ENCODE measurements at places on chromosomes 11 and 22.

GRCh38 chr22:39110631-39111561 lies 13.9 kb downstream of the APOBEC3H start:
- no peak for DNase-seq

GRCh38 chr22:27295040-27295439 lies 506.5 kb downstream of the MN1 start:
- no peak for DNase-seq

DNA sequence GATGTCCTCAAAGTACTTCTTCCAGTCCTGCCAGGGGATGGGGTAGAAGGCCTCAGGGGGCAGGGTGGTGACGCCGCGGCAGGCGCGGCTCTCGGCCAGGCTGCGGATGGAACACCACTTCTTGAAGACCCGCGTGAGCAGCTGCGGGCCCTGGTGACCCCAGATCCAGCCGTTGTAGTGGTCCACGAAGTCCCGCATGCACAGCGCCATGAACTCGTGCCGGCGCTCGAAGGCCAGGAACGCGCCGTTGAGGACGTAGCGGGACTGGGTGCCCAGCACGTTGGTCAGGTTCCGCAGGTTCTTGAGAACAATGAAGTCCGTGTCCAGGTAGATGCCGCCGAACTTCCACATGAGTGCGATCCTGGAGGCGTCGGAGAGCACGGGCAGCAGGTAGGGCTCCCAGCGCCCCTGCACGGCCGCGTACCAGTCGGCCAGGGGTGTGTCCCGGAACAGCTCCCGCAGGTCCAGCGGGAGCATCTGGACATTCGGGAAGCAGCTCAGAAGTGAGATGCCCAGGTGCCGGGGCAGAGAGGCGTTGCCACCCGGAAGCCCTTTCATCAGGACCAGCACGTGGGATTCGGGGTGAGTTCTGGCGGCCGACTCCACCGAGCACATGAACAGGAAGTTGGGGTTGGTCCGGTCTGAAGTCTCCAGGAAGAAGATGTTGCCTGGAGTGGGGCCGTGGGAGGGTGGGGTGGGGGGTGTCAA lies 27.5 kb downstream of the A4GALT start:
- DNase-seq: no peak

GRCh38 chr11:80970037-80970436 lies 1529.2 kb upstream of the TENM4 start:
- DNase-seq: no peak

- no peak for DNase-seq
These were observed at the start of gene NAALADL1 for GRCh38 chr11:65058419-65059054. TSS of gene NAALADL1 (minus strand) at chr11:65058553. CDS start at chr11:65058521, 32 bp downstream.

- DNase-seq: no peak
These were observed 72.4 kb upstream of the VSTM5 start for GRCh38 chr11:93922830-93923229.

DNA sequence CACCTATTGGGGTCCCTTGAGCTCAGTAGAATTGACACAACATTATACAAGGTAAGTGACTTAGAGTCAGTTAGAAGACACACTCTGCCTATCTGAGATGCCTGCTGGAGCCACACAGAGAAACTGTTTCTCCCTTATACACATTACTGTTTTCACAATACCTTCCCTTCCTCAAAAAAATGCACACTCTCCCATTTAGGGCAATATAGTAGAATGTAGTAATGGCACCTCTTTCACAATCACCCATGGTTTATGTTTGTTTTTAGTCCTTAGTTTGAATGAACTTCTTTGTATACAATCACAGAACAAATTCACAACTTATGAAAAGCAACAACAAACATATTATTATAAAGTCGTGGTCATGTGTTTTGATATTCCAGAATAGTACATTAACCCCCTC lies 14.3 kb downstream of the OR52H1 start:
- DNase-seq: no peak

DNA sequence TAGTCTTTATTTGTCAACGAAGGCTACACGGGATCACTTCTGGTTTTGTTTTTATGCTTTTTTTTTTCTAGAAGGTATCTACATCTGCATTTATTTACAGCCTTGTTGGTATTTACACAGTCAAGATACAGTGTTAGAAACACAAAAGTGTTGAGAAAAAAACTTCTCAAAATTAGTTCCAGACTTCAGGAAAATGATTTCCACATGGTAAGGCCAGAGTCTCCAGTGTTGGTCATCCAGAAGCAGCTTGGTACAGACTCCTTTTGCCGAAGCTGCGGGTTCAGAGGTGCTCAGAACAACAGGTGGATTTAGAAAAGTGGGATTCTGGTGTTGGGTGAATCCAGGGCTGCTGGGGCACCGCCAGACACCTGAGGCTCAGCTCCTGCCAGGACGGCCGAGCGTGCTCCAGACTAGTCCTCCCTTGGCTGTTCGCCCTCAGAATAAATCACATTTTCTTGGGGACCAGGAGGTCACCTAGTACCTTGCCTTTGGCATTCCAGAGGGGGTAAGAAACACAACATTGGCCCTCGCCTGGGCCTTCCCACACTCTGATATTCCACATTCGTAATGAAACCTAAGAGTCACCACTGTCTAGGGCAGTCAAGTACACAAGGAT lies 78.7 kb upstream of the NARS2 start:
- no peak for DNase-seq

DNA sequence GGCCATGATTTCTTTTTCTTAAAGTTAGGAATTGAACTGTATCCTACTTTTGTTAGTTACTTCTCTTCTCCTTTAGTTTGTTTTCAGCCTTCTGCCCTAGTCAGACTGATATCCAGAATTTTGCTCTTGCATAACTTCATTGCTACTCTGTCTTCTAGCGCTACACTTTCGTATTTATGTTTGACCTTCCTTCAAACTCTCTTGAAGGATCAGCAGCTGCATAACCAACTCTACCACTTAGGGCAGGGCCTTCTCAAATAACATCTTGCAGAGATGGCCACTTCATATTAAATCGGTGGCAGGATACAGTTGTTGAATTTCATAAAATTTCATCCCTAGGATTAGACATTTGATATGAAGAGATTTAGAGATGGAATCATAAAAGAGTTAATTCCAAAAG lies 43.9 kb downstream of the KDM2A start:
- no peak for DNase-seq

DNA sequence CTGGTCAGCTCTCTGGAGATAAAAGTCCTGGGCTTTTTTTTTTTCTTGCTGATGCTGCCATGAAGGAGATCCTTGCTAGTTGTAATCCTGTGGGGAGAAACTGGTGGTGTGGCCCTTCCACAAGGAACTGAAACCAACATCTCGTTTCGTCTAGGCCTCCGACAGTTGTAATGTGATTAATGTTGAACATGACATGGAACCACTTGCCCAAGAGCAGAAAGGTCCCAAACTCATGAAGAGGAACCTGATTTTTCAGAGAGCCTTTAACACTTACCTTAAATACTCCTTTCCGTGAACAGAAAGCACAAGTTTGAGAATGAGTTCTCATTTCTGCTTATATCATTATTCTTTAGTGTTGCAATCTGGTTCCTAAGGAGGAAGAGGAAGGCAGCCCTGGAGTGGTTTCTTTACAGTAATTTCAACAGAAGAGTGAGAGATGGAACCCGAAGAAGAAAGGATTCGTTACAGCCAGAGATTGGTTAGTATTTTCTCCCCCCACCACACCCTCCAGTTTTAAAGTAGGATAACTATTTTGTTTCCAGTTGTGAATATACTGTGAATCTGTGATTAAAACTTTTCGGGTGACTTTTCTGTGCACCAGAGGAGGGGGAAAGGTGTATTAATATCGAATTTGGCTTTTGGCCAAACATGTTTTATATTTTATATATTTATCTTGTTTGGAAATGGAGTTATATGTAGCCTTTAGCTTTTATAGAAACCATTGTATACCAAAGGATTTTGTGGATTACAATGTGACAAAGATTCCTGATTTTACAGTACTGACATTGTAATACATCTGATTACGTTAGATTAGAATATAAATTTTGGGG lies 2.0 kb downstream of the KDM2A start:
- DNase-seq: no peak

DNA sequence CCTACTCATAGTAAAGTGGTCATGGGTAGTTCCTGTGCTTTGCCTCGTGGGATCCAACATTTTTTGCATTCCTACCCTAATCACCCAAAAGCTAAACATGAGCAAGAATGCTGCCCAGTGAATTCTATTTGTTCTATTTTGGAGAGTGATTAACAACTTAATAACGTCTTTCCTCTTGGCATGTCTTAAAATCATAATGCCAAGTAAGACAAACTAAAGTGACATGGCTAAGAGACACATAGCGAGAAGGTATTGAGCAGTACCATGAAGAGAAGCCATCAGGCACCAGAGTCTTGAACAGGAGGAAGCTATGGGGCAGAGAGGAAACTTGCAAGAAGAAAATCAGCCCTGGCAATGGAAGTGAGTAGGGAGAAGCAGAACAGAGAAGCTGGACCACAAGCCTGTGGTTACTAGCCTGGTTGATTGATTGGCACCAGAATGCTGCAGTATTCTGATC lies 32.0 kb downstream of the EXPH5 start:
- DNase-seq: no peak

DNA sequence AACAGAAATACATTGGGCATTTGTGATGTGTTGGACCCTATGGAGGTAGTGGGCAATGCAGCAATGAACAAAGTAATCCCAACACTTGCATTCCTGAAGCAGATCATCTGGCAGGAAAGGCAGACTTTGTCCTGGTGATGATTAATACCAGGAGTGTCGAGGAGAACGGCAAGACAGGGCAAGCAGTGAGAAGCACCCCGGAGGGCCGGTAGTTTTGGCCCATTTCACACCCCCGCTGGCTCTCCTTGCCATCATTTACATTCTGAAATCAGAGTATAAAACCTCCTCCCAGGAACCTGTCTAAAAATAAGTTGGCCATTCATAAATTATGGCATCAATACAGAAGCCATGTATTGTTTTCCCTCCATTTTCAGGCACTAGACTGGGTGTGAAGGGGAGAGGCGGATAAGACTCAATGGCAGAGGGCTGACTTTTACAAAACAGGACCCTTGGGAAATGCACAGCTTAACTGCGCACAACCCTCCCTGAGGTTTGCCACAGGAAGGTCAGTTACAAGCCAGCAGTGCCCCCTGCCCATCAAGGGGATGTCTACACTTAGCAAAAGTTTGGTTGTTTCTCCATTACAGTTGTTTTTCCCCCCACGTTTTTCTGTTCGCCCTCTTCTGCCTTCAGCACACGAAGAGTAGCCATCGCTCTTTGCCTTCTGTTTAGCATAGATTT lies 55.6 kb downstream of the OPCML start:
- DNase-seq: peak; percentile 24

- DNase-seq: no peak
These were observed 34.0 kb downstream of the KCNQ1OT1 start for GRCh38 chr11:2665526-2666400.

DNA sequence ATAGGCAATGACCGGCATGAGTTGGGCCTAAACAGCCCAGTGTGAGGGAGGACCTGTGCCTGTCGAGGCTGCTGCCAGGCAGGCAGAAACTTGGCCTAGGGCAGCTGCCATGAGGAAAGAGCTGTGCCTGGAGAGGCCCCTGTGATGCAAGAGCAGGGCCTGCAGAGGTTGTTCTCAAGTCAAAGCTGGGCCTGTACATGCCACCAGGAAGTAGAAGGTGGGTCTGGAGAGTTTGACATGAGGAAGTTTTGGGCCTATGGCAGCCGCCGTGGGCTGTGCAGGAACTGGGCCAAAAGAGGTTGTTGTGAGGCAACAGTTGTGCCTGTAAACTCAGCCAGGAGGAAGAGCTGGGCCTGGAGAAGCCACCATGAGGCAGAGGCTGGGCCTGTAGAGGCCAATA lies 43.2 kb downstream of the OR4C45 start:
- DNase-seq: no peak

All from NCI-H1417 (cell line).